ENCODE measurements at places on chromosomes 1 and 21.
A peak's percentile ranks its signal among the peaks of the same experiment; 100 is the strongest.

DNA sequence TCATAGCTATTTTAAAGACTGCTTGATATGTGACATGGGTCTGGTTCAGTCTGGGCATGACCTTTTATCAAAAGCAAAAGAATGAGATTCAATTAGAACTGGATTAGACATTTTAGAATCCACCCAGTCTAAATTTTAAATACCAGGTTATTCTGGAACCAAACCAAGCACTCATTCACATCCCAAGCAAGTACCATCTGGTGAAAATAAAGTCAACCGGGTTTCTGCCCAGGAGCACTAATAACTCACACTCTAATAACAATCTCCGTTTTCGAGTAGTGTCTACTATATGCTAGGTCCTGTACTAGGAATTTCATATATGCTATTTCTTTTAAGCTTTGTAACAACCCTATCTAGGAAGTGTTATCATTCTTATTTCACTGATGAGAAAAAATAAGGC lies 30.6 kb downstream of the ZNHIT6 start:
- no peak for DNase-seq

GRCh38 chr1:5690291-5690690 lies 301.9 kb downstream of the NPHP4 start:
- no peak for DNase-seq

DNA sequence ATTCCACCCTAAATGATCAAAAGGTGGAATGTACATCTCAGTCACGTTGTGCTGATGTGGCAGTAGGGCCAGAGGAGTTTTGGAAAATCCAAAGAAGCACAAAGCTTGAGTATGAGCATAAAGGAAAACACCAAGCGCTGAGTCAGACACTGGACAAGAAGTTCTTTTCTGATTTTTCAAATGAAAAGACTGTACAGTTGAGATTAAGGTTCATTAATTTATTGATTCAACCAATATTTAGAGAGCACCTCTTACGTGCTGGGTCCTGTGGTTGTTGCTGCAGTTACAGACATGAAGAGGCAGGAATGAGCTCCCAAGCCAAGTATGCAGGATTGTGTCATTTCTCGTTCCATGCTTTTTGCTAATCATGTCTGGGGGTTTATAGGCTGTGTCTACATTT lies 28.9 kb upstream of the APP start:
- DNase-seq: no peak

- DNase-seq: no peak
Observed at GRCh38 chr1:54971317-54971791, 9.1 kb upstream of the TMEM61 start.

DNA sequence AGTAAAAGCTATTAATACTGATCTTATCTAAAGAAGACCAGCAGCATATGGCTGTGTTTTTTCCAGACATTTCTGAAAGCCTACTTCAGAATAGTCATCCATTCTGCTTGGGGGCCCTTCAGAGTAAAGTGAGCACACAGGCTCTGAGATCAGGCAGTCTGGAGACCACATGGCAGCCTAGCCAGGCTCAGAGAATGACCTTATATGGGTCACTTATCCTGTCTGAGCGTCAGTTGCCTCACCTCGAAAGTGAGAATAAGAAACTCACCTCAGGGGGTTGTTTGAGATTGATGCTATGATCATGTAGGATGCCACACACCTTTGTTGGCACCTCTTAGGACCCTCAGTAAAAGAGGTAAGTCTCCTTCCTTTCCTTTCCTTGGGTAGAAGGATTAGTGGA lies 270.4 kb downstream of the GRIK1 start:
- DNase-seq: no peak

DNA sequence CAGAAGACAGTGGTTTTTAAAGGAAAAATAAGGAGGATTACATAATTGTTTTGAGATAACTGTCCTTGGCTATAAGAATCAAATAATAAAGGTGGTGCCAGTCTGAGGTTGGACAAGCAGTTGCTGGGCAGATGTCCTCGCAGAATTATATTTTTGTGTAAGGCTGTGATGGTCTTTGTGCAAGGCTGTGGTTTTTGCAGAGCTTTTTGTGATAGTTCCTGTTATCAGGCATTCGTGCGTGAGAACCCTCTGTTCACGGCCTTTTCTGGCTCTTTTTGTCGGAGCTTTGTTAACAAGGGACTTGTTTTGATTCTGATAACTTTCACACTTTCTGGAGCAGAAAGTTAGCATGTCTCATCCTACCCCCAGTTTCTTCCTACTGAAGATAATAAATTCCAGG lies 33.4 kb downstream of the SH3BP5L start:
- no peak for DNase-seq

- no peak for DNase-seq
Observed at GRCh38 chr1:235675152-235675890, 25.7 kb upstream of the GNG4 start.

GRCh38 chr1:31548907-31549808 lies 27.2 kb upstream of the TINAGL1 start:
- DNase-seq: peak; percentile 85

- no peak for DNase-seq
Observed at GRCh38 chr1:58874757-58875755, 91.2 kb upstream of the JUN start.

DNA sequence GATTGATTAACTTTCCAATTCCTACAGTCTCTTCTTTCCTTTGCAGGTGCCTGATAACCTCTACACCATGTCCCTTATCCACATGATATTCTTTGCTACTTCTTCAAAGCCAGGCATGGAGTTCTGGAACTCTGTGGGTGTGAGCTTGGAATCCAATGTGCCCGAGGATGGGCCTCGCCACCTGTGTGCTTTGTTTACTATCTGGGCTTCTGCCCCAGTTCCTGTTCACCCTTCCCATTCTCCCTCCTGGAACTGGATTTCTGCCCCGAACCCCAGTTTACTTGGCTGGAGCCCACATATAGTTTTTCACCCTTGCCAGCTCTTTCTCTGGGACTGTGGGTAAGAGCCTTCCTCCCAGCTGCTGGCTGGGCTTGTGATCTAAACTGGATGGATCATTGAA lies 75.2 kb upstream of the AK4 start:
- DNase-seq: no peak

DNA sequence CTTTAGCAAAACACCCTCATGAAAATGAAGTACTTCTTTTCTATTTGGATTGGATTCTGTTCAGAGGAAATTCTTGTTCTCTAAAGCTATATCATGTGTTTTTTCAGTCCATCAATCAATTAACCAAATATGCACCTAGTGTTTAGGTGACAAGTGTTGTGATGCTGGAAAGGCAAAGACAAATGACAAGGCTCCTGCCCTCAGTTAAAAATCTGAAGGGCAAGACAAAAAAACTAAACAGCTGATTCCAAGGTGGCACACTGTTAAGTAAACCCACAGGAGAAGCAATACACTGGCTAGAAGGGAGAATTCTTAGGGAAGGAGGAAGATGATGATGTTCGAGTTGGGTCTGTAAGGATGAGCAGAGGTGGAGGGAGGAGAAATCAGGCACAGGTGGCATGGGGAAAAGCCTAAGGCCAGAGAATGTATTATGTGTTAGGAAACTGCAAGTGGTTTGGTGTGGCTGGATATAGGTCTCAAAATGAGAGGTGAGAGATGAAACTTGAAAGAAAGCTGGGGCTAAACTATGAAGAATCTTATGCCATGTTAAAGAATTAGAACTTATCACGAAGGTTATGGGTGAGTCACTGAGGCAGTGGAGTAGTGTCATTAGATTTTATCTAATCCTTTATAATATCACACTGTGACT lies 51.8 kb upstream of the GFI1 start:
- DNase-seq: no peak

GRCh38 chr1:163013826-163014600 lies 55.1 kb upstream of the RGS4 start:
- DNase-seq: no peak

DNA sequence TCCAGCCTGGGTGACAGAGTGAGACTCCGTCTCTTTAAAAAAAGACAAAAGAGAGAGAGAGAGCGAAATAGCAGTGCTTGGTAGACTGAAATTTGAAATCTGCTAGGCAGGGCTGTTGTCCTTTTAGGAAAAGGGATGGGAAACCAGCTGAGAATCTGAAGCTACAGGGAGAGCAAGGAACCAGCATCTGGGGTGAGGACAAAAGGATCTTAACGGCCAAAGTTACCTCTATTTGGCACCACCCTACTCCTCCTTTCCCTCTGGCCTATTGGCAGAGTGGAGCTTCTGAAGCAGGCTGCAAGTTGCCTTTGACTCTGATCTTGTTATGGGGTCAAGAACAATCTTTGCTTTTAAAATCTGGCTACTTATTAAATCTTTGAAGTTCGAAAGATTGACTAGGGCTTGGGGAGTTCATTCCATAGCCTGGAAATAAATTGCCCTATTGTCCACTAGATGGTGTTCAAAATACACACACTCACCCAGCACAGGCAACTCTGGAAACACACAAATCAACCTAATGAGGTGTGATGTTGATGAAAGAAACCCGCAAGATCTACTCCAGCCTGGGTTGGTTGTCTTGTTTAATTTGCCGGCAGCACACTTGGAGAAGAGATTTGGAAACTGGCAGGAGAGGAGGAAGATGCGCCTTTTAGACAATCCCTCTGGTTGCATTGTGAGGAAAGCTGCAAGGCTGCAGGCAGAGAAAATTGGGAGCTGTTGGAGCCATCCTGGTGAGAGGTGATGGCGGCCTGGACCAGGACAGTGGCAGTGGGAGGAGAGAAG lies 16.5 kb upstream of the PARP1 start:
- no peak for DNase-seq

- DNase-seq: no peak
Observed at GRCh38 chr21:37547615-37548200, 181.1 kb downstream of the DYRK1A start.

GRCh38 chr1:94275083-94275482 lies 37.7 kb upstream of the ARHGAP29 start:
- no peak for DNase-seq

DNA sequence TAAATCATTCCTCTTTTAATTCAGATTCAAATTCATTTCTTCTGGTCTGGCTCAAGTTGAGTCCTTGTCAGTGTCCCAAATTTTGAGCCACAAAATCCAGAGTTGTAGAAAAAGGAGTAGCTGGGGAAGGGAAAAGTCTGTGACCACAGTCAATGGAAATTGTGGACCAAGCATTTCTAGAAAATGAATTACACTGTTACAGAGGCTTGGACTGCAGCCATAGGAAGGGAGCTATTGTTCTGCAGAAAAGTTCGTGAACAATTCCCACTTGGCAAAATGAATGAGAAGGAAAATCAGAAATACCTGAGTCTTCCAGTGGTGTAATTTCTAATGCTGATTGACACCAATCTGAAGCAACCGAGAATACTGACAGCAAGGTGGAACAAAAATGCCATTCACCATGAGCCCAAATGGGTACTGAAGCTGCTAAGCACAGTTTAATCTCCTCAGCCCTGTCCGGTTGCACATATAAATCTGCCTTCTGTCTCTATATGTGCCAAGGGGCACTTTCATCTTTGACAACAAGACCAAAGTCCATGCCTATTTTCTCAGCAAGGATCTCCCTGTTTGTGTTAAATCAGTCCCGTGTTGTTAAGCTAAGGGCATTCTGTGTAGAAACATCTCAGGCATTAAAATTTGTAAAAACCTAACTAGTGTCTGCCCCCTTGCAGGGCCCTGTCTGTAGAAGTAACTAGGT lies 51.3 kb downstream of the TEX35 start:
- no peak for DNase-seq

DNA sequence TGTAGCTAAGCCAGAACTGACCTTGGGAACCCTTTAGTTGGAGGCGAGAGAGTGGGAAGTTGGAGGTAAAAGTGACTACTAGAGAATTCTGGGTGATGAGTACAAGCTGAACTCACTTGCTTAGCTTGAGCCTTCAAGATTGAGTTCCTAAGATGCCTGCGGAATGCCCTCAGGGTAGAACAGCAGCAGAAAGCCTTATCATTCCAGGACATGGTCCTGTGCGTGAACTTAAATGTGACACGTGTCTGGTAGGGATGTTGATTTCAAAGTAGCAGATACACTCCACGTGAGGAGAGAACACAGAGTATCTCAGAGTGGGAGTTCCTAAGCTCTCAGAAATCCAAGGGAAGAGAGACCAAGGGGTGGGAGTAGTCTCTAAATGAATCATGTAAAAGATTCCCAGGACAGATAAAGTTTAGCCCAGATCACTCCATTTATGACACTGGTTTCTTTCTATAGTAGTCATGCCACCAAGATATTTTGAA lies 60.1 kb downstream of the KCNK1 start:
- no peak for DNase-seq

DNA sequence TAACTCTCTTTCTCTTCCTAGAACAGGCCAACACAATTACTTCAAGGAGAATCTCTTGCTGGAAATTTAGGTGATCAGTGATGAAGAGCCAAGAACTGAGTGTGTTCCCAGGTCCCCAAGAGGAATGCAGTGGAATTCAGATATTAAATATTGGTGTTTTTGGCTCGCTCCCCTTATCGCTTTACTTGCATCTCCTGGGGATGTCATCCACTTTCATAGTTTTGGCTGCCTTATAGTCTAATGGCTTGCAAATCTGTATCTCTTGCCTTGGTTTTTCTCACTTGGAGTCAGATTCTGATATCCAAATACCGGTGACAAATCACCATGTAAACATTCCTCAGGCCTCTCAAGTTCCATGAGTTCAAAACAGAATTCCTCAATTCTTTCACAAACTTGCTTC lies 151.0 kb upstream of the C1orf87 start:
- DNase-seq: no peak

- DNase-seq: no peak
Observed at GRCh38 chr1:75583282-75583681, 27.6 kb downstream of the SLC44A5 start.

DNA sequence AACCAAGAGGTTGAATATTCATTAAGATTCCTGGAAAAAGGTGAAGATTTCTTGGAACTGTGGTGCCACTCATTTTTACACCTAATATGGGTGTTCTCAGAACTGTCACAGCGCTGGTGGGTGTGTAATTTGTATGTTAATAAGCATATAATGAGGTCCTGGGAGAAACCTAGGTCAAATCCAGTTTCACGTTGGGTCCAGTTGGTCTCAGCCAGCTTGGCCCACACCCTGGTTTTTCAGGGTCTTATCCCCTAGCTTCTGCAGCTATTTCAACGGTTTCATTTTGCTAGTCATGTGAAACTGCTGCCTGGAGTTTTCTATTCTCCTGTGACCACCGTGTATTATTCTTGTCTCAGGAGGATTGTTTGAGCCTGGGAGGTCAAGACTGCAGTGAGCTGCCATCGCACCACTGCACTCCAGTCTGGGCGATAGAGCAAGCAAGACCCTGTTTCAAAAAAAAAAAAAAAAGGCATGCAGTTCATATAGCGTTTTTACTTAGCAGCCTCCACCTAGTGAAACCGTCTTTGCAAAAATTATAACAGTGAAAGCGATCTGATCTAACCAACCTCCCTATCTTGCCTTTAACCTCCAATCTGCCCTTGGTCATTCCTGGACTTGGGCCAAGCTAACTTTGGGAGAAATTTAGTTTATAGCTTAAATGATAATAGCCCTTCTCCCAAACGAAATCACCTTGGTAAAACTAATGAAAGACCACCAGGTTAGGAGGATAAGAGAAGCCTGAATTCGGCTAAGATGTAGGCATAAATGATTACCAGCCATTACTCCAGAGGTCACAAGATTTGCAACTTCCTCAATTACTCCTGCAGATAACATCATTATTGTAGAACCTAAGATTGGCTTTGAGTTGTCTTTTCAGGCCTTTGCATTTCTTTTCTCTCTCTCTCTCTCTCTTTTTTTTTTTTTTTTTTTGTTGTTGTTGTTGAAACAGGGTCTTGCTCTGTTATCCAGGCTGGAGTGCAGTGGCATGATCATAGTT lies 44.0 kb downstream of the PTAFR start:
- no peak for DNase-seq

- DNase-seq: no peak
Observed at GRCh38 chr21:22352088-22352487, 1353.9 kb downstream of the NCAM2 start.

GRCh38 chr1:25569597-25570396 lies 26.4 kb downstream of the LDLRAP1 start:
- DNase-seq: no peak

All from activated CD4-positive, alpha-beta T cell treated with anti-CD3 and anti-CD28 coated beads, Interleukin-2, amount 50 U/mL, for 24 hours (primary cell).